NCI-H1436 (cell line): ENCODE measurements at places on chromosomes 1 and 21.

DNA sequence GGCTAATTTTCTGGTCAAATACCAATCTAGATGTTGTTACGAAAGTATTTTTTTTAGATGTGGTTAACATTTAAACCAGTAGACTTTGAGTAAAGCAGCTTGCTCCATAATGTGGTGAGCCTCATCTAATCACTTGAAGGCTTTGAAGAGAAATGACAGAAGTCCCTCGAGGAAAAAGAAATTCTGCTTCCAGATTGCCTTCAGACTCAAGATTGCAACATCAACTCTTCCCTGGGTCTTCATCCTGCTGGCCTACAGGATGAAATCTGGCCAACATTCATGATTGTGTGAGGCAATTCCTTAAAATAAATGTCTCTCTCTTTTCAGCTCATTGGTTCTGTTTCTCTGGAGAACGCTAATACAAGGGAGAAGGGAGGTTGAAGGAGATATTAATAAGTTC, 32.5 kb upstream of the SSX2IP start:
- no peak for DNase-seq

DNA sequence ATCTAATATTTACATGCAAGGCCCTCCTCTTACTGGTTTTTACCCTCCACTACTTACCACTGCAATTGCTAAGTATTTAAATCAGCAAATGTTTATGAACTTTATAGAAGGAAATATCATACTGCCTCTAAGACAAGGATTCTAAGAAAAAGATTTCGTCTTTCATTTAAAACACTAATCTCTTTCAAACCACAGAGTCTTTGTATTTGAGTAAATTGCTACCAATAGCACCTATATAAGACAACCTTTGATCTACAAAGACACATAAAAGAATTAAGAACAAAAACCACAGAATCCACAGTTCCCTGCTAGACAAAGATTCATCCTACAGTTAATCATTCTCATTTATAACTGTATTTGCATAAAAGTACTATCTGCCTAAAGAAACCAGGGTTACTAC, 37.6 kb downstream of the RNF115 start:
- DNase-seq, result no peak

GRCh38 chr1:11944358-11944931, 9.9 kb downstream of the PLOD1 start:
- peak; percentile 79 for DNase-seq

DNA sequence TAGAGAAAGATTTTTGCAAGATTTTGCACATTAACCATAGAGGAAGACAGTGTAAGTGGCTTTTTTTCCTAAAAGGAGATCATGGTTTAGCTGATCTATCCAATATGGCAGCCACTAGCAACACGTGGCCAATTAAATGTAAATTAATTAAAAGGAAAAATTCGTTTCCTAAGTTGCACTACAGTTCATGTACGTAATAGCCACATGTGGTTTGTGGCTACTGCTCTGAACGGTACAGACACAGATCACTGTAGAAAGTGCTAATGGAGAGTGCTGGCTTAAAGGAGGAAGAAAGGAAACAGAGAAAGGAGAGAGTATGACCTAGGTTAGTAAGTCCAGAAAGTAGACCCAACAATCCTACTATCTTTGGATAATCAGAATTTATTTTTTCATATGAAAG, 170.8 kb downstream of the SIPA1L2 start:
- no peak for DNase-seq

GRCh38 chr1:173561263-173561662, 41.6 kb downstream of the SLC9C2 start:
- no peak for DNase-seq

DNA sequence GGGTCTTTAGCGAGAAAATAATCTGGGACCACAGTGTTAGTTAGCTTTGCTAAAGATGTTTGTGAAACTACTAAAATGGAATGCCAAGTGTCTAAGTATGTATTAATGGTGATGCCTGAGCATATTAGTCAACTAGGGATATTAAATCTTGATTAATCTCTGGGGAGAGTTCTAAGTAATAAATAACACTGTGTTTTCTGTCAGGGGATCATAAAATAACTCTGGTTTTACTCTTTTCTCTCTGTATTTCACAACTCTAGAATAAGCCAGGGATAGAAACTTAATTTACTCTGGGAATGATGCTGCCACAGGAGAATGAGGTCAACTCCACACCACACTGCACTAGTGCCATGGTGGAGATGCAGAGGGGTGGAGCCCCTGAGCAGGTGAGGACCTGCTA, 399.2 kb downstream of the PTBP2 start:
- DNase-seq, result no peak

DNA sequence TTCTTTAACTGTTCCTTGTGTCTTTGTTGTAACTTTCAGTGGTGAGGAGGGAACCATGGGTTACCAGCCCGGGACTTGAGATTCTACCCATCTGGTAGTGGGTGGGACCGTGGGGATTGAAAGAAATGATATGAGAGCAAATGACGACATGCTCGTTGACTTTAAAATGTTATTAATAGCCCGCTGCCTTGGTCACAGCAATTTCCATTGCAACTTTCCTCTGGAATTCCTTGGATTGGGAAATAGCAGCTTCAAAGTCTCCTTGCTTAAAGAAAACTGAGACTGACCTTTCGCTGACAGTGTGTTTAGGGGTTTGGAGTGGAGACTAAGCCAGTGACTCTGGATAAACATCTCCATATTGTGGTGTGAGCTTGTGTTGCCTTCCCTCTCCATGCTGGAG, 44.2 kb upstream of the MARK1 start:
- no peak for DNase-seq

DNA sequence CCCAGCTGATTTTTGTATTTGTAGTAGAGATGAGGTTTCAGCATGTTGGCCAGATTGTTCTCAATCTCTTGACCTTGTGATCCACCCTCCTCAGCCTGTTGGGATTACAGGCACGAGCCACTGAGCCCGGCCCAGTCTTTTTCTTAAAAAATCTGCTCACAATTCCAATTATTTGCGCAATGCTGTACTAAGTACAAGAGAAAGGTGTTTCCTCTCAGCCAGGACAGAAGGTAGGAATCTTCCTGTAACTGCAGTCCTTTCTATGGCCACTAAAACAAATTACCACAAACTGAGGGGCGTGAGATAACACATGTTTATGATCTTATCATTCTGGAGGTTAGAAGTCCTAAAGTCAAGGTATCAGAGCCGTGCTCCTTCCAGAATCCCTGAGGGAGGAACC, 6.9 kb upstream of the CBR3 start:
- no peak for DNase-seq

- DNase-seq, result no peak
Observed at GRCh38 chr1:54610048-54610447, 13.3 kb downstream of the FAM151A start.

DNA sequence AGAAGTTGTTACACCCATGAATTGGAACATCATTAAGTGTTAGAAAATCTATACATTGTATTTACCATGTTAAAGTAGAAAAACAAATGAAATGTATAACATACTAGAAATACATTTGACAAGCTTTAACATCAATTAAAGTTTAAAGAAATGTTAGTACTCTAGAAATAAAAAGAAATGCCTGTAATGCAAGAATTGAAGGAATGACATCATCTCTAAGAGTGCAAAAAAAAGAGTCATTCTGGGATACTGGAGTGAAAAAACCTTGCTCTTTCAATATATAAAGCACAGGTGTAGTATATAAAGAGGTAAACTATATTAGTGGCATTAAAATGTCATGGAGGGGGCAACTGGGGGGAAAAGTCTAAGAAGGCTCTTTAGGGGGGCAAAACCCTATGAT, 210.8 kb upstream of the PLD5 start:
- DNase-seq, result no peak

DNA sequence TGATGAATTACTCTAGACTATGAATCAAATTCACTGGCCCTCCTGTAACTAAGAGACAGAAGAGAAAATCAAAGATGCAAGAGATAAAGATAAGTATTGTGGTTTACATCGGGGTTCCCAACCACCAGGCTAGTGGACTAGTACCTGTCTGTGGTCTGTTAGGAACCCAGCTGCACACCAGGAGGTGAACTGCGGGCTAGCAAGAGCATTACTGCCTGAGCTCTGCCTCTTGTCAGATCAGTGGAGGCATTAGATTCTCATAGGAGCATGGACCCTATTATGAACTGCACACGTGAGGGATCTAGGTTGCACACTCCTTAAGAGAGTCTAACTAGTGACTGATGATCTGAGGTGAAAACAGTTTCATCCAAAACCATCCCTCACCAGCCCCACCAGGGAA, 58.9 kb upstream of the DUSP10 start:
- no peak for DNase-seq

GRCh38 chr1:173648880-173649605, 13.9 kb downstream of the TEX50 start:
- no peak for DNase-seq

DNA sequence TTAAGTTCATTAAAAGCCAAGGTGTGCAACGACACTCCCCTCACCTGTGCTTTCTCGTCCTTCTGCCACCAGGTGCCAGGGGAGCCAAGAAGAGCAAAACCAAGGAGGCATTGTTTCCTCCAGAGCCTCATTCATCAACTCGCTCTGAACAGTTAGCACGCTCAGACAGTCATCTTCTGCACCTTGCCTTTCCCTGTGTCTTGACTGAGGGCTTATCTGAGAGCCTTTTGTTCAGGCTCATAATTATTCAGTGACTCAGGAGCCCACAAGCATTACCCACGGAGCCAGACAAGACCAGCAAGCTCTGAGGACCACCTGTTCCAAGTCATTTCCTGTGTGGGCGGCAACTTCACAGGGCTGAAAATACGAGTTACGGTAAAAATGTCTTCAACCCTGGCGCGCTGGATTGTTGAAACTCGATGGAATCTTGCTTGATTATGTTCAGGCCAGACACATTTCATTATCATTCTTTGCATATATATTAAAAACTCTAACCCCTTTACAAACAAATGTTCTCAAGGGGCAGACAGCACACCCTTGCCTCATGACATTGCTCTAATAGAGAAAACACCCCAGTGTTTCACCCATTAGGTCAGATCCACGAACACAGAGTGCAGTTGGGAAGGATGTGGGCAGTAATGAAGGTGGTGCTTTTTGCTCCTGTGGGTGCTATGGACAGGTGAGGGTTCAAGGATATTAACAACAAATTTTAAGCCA, 89.7 kb upstream of the RUNX1 start:
- peak; percentile 46 for DNase-seq

- no peak for DNase-seq
Observed at GRCh38 chr1:199226163-199226562, 587.3 kb downstream of the PTPRC start.

DNA sequence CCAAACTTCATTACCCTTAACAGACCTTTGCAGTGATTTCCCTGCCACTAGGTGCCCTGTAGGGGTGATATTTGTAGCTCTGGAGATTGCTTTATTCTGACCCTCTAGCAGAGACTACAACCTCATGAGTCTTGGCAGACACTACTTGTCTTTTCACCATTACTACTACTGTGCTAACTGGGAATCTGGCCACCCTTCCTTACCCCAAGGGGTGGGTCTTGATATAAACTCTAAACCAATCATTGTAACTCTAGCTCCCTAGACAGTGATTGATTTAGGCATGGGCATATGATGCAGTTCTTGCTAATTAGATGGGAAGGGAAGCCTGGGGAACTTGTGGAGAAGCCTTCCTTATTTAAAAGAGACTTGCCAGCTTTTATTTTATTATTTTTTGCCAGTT, 3.9 kb downstream of the KPNA6 start:
- no peak for DNase-seq

DNA sequence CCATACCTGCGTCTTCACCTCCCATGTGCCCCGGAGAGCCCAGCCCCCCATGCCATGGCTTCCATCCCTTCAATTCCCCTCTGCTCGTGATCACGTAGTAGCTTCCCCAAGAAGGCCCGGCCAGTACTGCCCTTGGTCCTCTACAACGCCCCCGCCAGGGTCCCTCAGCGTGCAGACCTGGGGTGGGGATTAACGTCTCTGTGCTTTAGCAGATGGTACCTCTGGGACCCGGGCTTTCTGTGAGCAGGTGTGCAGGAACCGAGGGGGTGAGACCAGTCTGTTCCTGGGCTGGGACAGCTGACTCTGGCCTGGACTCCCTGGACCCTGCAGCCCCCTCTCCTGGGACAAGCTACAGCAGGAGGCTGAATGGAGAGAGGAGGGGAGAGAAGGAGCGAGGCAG, 1.2 kb downstream of the PLCH2 start:
- no peak for DNase-seq

- DNase-seq, result no peak
Observed at GRCh38 chr1:44970317-44970716, 16.1 kb downstream of the EIF2B3 start.

DNA sequence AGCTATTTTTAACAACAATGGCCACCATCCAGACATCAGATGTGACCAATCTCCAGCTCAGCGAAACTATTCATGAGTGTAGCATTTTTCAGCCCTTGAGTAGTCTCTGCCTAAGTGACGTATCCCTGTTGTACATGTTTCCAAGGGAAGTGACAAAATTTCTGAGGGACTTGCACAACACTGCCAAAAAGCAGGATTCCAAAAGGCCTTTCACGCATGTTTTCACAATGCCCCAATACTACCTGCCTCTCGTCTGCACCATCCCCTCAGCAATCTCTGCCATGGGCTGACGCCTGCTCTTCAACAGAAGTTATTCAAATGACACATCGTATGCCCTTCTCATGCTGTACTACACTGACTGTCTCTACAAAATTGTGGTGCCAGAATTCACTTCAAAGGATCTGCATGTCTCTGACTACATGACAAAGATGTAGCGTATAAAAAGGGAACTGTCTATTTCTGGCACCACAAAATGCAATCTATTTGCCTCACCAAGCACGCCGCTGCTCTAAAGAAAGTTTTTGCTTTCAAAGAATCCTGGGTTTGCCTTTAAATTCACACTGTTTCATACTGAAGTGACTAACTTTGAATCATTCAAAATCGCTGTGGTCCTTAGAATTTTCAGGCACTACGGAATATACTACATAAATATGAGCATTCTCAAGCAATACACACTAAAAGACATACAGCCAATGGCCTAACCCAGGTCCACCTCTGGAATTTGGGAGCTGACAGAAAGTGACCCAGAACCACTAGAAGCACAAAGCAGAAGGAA, 32.9 kb downstream of the JAK1 start:
- DNase-seq, result no peak

DNA sequence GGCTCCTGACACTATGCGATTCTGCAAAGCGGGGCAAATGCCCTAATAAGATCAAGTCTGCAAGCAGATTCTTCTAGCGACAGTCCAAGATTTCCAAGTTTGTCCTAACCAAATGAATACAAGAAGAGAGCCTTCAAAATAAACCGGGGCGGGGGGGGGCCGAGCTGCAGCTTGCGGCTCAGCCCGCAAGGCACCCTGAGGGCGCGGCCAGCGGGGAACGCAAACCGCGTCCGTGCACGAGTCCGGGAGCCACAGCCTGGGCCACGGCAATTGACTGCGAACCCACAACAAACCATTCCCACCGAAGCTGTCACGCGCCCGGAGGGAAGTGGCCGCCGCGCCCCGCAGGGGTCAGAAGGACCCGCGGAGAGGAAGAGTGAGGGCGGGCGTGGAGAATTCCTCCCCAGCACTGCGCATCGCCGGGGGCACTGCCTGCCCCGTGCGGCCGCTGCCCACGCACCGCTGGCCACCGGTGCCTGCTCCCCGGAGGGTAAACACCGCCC, 687 bp downstream of the TGFBR3 start:
- DNase-seq, result no peak

GRCh38 chr1:108505763-108506070, 54.2 kb upstream of the EEIG2 start:
- no peak for DNase-seq
